Psoas muscle (tissue), 8 donors: ENCODE measurements at places on chromosomes 7 and 10. TPM values are rescaled to one million over a fixed set of nuclear protein-coding genes. Genes with fewer than 3 reads are reported as not detected.

GRCh38 chr10:118911363-118911762, 118.2 kb upstream of the NANOS1 start:
- DNase-seq = no peak

The NPFFR1 gene
- not detected for total RNA-seq

DNA sequence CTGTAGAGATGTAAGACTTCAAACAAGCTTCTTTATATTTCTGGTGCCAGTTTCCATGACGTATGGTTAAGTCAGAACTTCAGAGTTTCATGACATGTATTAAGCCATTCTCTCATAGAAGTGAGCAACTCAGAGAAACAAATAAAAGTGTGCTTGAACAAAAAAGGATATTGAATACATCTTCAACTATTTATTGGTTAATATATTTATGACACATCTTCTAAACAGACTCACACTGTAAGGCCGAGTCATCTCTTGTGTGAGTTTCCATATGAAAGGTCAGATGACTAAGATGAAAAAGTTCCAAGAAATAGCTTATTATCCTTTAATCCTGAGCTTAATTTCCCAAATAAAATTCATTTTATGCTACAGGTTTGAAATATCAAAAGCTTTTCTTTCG, 105.5 kb upstream of the CSTF2T start:
- DNase-seq = no peak

- no peak for DNase-seq
These were observed 88.2 kb upstream of the IMMP2L start for GRCh38 chr7:111650456-111650999.

The PKD2L1 gene
- total RNA-seq = not detected

The AGR3 gene
- total RNA-seq = not detected

DNA sequence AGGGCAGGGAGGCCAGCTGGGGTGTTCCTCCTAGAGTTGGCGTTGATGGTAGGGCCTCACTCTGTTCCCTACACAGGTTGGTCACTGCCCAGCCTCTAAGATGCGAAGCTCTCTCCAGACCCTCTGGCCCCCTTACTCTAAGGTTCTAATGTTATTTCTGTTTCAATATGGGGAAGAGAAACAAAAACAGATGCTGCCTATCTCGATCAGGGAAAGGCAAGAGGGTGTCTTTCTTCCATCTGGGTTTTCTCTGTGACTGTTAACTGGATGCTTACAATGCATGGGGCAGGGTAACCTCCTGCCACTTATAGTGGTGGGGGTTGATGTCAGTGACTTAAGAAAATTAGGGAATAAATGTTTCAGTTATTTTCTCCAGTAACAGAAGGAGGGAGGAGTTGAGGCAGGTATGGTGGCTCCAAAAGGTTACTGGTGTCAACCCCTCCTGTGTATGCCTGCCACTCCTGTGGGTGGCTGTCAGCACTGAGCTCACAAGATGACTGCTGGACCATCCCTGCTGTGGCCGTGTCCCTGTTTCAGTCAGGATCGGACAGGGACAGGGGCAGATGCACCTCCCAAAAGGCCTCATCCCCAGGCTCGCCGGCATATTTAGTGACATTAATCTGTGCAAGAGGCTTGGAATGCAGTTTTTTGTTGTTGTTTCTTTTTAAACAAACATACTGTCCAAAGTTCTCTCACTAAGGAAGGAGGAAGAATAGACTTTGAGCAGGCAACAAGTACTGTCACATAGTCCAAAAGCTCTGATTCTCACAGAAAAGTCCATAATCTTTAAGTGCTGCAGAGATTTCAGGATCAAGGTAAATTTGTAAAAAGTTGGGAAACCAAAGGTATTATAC, 39.6 kb upstream of the SYPL1 start:
- DNase-seq = no peak

DNA sequence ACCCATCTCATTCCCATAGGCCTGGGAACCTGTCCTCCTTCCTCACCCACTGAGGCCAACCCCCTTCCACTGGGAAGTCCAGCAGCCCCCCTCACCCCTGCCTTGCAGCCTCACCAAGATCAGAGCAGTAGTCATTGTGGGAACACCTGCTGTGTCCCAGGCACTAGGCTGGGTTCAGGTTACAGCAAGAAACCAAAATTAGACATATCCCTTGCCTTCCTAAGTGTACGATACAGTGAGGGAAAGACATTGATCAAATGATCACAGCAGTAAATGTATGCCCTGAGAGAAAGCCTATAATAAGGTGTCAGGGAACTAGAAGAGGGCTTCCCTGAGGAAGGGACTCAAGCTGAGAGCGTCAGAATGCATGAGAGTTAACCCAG, 17.0 kb upstream of the C10orf105 start:
- DNase-seq = no peak

- DNase-seq = no peak
These were observed 217.3 kb downstream of the GPR158 start for GRCh38 chr10:25392132-25392531.

The SPDYE16 gene
- 0.40 TPM for total RNA-seq

DNA sequence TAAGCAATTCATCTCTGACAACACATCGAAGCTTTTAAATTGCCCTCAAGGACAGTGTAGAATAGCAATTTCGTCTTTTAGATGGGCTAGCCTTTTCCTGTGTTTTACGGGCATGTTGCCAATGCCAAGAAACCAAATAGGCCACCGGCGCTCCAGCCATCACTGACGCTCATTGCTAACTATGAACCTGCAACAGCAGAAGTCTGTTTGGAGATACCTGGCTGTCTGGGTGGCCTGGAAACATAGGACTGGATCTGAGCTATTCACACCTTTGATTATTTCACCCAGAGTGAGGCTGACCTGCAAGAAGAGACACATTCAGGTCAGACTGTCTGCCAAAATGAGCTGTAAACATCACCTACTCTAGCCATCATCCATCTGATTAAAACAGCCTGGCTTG, 12.0 kb downstream of the KPNA7 start:
- DNase-seq = no peak

The PDE1C gene
- 0.76 TPM for total RNA-seq

DNA sequence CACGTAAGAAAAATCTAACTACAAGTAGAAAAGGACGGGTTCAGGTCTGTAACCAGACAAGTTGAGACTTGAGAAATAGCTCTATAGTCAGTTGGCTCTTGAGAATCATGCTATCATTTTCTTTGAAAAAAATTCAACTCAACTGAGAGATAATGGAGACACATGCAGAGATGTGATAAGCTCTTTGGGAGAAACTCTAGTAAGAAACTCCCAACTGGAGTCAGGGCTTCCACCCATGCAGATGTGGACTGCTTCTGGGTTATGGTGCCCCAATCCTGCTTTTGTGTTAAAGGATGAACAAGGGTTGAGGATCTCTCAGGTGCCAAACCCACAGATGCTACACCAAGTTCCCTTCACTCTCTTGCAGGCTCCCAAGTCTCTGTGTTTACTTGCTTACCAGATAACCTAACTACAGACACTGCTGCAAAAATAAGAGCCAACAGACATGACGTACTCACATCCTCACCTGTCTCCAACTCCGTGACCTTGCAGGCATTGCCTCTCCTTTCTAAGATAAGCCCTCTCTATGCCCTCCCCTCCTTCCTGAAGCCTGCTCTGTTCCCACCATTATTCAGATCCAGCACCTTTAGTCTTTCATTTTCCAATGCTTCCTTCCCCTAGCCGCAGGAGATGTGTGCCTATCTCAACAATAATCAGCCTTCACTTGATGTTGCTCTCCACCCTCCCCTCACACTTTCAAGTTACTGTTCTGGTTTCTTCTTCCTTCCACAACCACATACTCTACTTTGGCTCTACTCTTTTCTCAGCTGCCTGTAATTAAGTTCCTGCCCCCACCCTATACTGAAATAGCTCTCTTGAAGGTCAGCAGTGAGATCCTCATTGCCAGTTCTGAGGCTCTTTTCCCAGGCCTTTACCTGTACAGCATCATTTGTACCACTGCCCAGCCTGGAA, 130.0 kb downstream of the ICA1 start:
- DNase-seq = no peak

The CCZ1B gene
- 26.7 TPM for total RNA-seq

The PRR15 gene
- not detected for total RNA-seq

The ATOH7 gene
- total RNA-seq = not detected

GRCh38 chr10:1200866-1201807, 145.0 kb downstream of the WDR37 start:
- no peak for DNase-seq

The MKX gene
- 0.06 TPM for total RNA-seq

The LDB3 gene
- 723 TPM for total RNA-seq

- no peak for DNase-seq
These were observed 19.5 kb upstream of the CARD11 start for GRCh38 chr7:3063016-3063753.

DNA sequence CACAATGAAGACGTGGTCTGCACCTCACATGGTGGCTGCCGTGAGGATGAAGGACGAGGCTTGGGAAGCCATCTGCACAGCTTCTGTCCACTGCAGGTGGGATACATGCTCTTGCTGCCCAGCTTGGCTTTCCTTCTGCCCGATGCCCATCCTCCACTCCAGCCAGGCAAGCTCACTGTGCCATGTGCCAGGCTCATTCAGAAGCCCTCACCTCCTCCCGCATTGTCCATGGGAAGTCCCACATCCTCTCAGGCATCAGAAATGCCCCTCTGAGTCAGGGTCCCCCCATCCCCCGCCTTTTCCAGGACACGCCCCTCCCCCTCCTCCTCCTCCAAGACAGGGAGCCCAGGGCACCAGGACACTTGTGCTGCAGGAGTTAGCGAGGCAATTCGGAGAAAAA, 4.6 kb upstream of the NOM1 start:
- DNase-seq = no peak
